OCI-LY7 (cell line): ENCODE measurements at places on chromosomes 12 and 14.
A peak's percentile ranks its signal among the peaks of the same experiment; 100 is the strongest.

- no peak for DNase-seq
Measured at GRCh38 chr12:52244615-52244994, 11.6 kb downstream of the KRT7 start.

- DNase-seq = peak; percentile 64
Measured at GRCh38 chr12:101829639-101830366, 956 bp downstream of the GNPTAB start.

DNA sequence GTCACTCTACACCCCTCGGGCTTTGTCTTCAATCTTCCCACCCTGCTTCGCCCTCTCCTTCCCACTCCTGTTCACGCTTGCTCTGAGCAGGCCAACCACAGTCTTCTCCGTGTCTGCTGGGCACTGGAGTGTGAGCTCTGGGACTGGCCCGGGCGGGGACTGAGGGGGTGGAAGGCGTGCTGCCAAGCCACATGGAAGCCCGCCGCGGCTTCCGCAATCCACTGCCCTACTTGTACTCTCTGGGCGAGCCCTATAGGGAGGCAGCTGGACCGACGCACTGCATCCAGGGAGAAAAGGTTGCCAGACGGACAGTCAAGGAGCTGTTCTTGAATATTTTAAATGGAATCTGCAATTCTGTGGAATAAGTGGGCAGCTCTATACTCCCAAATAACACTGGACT lies 24.8 kb downstream of the GOLGA3 start:
- DNase-seq = no peak

- DNase-seq = no peak
Measured at GRCh38 chr12:108302016-108302402, 37.1 kb downstream of the CMKLR1 start.

DNA sequence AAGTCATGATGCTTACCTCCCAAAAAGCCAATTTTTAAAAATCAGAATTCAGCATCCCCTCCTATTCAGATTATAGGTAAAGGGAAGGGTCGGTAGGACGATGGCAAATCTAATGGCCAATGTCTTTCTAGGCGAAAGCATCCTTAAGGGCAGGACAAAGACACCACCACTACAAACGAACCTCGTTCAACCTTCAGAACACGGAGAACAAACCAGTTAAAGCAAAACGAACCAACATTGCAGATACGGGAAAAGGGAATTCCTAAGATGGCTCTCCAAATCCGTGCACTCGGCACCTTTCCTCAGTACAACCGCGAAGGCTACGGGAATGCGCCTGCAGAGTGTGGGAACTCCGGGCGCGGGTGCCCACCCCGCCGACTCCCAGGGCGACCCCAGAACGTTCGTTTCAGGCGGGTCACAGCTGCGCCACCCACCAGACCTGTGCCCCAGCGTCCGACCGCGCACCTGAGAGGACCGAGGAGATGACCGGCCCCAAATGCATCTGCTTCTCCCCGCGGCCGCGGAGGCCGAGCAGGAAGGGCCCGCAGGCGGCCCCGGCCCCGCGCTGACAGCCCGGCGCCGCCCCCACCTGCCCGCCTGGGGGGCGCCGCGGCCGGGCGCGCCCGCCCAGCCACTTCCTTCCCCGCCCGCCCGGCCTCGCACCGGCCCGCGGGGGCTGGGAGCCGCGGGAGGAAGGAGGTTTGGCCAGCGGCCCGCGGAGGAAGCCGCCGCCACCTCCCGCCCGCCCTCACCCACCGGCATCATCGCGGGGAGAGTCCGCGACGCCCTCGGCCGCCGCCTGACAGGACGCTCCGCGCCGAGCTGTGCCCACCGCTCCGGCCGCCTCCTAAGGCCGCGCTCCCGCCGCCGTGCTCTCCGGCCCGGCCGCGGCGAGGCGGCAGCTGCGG lies 578 bp downstream of the PPP1R13B start:
- peak; percentile 61 for DNase-seq

GRCh38 chr14:77620222-77620870 lies 3.9 kb upstream of the SPTLC2 start:
- DNase-seq = no peak
